ENCODE measurements at places on chromosomes 6 and 20. TPM values are rescaled to one million over a fixed set of nuclear protein-coding genes. Genes with fewer than 3 reads are reported as not detected.
A peak's percentile ranks its signal among the peaks of the same experiment; 100 is the strongest.

- H3K36me3 ChIP-seq: peaks cover 2% of the 10 kb centered on the region
- H3K27me3 ChIP-seq: no peaks in the 10 kb centered on the region
- no peak overlapping the region for H3K4me3 ChIP-seq
- H3K27ac ChIP-seq: peak overlapping the region; percentile 52
- no peak for DNase-seq
Observed at GRCh38 chr20:41011551-41012067, 17.0 kb upstream of the TOP1 start.

MICB gene
- 0.95 TPM for total RNA-seq

GRCh38 chr20:16771213-16771612 lies 23.1 kb downstream of the OTOR start:
- no peaks in the 10 kb centered on the region for H3K4me1 ChIP-seq
- H3K27ac ChIP-seq: no peak overlapping the region
- DNase-seq: no peak
- no peak overlapping the region for H3K4me3 ChIP-seq
- peaks cover 12% of the 10 kb centered on the region for H3K27me3 ChIP-seq

PRICKLE4 gene
- total RNA-seq: 4.9 TPM

AKAP7 gene
- total RNA-seq: 26.4 TPM

DNA sequence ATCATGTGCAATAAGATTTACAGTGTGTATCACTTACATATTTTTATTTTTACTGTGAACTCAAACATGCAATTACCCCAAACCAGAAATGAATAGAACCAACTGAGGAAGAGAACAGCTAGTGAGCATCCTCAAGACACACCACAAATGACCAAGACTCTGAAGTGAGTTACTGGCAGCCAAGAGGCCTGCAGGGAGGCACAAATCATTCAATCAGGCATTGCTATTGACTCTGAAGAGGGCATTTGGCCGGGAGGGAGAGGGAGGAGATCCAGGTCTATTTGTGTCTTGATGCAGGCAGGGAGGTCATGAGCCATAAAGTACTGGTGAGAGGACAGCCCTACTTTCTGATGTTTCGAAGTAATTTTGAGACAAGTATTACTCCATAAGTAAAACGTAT lies 257.7 kb downstream of the BCKDHB start:
- no peak overlapping the region for H3K4me3 ChIP-seq
- no peaks in the 10 kb centered on the region for H3K27me3 ChIP-seq
- H3K27ac ChIP-seq: no peak overlapping the region

DNA sequence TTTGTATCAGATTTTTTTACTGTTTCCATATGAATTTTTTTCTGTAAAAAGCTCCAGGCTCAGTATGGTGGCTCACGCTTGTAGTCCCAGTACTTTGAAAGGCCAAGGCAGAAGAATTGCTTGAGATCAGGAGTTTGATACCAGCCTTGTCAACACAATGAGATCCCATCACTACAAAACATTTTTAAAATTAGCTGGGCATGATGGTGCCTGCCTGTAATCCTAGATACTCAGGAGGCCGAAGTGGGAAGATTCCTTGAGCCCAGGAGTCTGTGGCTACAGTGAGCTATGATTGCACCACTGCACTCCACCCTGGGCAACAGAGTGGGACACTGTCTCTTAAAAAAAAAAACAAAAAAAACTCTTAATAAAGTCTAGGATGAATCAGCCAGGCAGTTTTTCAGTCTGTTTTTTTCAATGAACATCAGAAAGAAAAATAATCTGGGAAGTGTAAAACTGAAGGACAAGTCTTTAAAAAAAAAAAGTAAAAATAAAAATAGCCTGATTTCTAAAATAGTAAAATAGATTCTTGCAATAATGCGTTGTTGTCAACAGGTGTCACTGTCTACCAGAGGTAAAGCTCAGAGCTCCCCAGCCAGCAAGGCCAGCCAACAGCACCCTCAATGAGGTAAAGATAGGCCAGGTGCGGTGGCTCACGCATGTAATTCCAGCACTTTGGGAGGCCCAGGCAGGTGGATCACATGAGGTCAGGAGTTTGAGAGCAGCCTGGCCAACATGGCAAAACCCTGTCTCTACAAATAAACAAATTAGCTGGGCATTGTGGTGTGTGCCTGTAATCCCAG lies 9.3 kb upstream of the ATG5 start:
- peaks cover 12% of the 10 kb centered on the region for H3K27me3 ChIP-seq
- no peak overlapping the region for H3K4me3 ChIP-seq
- H3K27ac ChIP-seq: no peak overlapping the region
- peak; percentile 14 for DNase-seq
- H3K4me1 ChIP-seq: peaks cover 3% of the 10 kb centered on the region
- no peaks in the 10 kb centered on the region for H3K36me3 ChIP-seq

NKAIN2 gene
- total RNA-seq: 3.1 TPM

GRCh38 chr6:157135691-157136090 lies 187.6 kb downstream of the TMEM242 start:
- H3K4me3 ChIP-seq: no peak overlapping the region
- H3K27ac ChIP-seq: peak overlapping the region; percentile 38
- peaks cover 19% of the 10 kb centered on the region for H3K36me3 ChIP-seq
- peaks cover 8% of the 10 kb centered on the region for H3K4me1 ChIP-seq
- no peaks in the 10 kb centered on the region for H3K27me3 ChIP-seq
- DNase-seq: no peak

GRCh38 chr20:50624351-50625016 lies 66.9 kb downstream of the RIPOR3 start:
- DNase-seq: no peak
- no peaks in the 10 kb centered on the region for H3K27me3 ChIP-seq
- H3K4me3 ChIP-seq: no peak overlapping the region
- no peak overlapping the region for H3K27ac ChIP-seq
- H3K36me3 ChIP-seq: no peaks in the 10 kb centered on the region

GRCh38 chr6:156948807-156949206 lies 171.6 kb downstream of the ARID1B start:
- H3K27me3 ChIP-seq: no peaks in the 10 kb centered on the region
- H3K4me1 ChIP-seq: peaks cover 27% of the 10 kb centered on the region
- DNase-seq: no peak
- peak overlapping the region; percentile 37 for H3K27ac ChIP-seq

All from progenitor cell of endocrine pancreas (in vitro differentiated cells).